ENCODE measurements at places on chromosomes 6 and 20.
A peak's percentile ranks its signal among the peaks of the same experiment; 100 is the strongest.

GRCh38 chr6:161922631-161923119 lies 648.8 kb upstream of the AGPAT4 start:
- no peak for DNase-seq

GRCh38 chr6:166393535-166393823 lies 10.7 kb upstream of the MPC1 start:
- DNase-seq, result no peak

- no peak for DNase-seq
Observed at GRCh38 chr20:55919956-55920355, 85.4 kb downstream of the CBLN4 start.

DNA sequence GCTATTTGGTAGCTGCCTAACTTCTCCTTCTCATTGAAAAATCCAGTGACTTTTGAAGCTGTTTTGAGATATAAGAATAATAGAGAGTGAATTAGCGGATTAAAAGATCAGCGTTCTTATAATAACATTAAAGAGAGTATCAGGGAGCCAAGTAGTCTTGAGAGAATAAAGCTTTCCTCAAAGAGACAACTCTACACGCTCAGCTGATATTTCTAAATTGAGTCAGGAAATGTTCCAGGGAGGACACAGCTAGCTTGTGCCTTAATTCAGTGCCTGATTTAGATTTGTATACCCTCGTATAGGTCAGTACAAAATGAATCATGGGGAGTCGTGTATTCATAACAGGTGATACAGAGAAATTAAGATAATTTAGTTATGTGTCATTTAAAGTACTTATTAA lies 75.1 kb upstream of the QKI start:
- DNase-seq, result no peak

DNA sequence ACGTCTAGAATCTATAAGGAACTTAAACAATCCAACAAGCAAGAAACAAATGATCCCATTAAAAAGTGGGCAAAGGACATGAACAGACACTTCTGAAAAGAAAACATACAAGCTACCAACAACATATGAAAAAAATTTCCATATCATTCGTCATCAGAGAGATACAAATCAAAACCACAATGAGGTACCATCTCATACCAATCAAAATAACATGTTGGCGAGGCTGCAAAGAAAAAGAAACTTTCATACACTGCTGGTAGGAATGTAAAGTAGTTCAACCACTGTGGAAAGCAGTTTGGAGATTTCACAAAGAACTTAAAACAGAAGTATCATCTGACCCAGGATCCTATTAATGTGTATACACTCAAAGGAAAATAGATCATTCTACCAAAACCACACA lies 243.9 kb upstream of the RUNX2 start:
- peak; percentile 22 for DNase-seq

DNA sequence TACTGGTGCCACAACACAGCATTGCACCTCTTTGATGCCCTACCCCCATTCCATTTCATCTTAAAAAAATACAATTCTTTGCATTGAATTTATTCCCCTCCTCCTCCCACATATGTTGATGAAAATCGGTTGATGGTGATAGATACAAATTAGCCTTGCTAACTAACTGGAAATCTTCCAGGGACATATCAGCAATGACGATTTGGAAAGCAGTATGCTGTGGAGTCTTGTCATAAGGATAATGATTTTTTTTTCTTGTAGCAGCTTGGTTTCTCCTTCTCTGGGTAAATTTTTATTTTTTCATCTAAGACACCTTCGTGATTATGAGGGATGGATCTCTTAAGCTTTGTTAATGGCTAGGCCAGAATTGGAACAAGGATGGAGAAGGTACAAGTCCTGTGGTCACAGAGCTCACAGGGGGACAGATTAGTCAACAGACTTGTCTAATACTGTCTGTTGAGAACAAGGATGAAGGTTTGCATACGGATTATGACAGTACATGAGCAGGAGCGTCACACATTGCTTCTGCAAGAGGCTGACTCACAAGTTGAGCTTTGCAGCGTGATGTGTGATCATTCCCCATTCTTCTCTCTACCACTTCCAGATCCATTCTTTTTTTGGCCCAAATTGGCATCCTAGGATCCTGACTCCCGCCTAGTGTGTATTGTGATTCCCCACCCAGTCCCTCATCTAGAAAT lies 233.1 kb upstream of the FERMT1 start:
- DNase-seq, result no peak

DNA sequence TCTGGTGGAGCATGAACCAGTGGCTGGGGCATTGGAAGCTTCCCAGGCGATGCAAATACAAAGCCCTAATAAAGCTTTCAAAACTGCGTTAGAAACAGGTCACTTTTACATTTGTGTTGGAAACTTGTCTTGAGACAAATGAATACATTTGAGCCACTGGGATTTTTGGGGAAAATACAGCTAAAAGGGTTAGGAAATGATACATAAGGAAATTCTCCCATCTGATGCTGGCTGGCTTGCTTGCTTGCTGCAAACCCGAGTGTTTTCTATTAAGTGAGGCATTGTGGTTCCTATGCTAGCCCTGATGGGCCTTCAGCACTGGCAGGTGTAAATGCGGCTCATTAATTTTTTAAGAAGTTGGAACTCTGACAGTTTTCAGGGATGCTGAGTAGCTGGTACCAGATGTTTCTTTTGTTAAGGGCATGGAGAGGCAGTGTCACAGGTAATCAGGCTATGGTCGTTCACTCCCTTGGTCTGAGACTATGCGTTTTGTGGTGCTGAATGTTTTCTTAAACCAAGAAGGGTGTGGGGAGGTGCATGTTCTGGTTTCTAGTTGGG lies 35.2 kb downstream of the RREB1 start:
- DNase-seq, result no peak

DNA sequence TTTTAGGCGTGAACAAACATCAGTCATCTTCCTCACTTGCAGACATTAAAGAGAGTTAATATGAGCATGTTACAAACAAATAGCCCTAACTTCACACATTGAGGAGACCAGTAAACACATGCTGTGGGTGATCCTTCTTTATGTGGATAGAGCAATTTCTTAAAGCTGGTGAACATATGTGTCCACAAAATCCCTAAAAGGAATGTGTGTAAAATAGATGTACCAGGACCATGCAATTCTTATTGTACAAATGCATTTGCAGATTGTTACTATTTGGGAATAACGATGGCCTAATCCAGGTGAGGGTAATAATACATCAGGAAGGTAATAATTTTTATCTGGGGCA lies 228.9 kb downstream of the ALDH8A1 start:
- no peak for DNase-seq

- no peak for DNase-seq
Observed at GRCh38 chr6:154164397-154164796, 125.4 kb downstream of the OPRM1 start.

DNA sequence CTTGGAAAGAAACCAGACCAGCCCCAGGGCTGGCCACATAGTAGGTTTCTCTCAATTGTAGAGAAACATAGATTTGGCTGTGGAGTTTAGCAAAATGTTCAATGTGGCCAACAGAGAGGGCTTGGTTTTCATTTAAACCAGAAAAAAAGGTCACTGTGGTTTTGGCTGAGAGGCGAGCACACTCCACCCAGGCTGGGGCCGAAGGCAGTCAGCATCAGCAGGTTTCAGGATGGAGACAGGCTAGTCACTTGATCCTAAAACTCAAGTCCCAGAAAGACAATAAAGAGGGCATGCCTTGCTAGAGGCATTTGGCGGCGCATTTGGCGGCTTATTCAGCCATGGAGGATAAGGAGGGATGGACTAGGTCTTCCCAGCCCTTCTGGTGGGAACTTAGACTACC lies 73.1 kb downstream of the PRND start:
- no peak for DNase-seq

- no peak for DNase-seq
Observed at GRCh38 chr20:32294071-32294470, 16.6 kb downstream of the KIF3B start.

GRCh38 chr6:130466748-130467061 lies 100.9 kb downstream of the TMEM200A start:
- no peak for DNase-seq

GRCh38 chr6:32669240-32669639 lies 2.8 kb upstream of the HLA-DQB1 start:
- no peak for DNase-seq
